H1 (cell line): ENCODE measurements at places on chromosomes 6 and 20.

DNA sequence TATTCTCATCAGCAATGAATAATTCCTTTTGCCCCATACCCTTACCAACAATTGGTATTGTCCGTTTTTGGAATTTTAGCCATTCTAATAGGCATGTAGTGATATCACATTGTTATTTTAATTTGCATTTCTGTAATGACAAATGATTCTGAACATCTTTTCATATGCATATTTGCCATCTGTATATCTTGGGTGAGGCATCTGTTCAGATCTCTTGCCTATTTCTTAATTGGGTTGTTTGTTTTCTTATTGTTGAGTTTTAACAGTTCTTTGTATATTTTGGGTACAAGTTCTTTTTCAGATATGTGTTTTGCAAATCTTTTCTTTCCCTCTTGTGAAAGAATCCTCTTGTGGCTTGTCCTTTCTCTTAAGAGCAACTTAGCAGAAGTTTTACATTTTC, 69.6 kb downstream of the ZNF292 start:
- no peak for DNase-seq

DNA sequence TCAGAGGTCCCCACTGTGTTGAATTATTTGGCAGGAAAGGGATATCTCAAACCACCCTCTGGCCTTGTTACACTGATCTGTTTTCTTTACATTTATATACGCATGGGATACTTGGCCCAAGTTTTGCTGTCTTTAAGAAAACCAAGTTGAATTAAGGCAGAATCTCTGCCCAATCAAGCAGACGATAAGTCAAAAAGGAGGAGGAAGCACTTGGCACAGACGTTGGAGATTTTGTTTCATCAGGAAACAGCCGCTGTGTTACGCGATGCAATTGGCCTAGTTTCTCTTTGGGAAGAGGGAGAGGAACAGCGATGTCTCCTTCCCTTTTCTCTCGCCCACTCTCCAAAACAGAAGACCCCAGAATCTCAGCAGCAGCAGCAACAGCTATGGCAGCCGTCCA, 20.2 kb upstream of the NAA20 start:
- DNase-seq, result no peak

DNA sequence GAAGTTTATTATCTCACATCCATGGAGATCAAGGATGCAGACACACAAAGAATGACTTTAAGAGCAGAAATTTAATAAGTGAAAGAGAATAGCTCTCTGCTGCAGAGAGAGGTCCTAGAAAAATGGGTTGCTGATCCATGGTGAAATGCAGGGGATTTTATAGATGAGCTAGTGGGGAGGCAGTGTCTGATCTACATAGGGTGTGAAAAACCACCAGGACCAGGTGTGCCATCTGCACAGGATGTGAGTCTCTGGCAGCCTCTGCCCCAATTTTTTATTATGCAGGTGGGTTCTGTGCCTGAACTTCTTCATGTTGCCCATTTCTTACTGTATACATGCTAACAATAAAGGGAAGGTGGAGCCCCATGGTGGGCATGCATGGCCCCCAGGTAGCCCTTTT, 19.9 kb upstream of the NANP start:
- no peak for DNase-seq

DNA sequence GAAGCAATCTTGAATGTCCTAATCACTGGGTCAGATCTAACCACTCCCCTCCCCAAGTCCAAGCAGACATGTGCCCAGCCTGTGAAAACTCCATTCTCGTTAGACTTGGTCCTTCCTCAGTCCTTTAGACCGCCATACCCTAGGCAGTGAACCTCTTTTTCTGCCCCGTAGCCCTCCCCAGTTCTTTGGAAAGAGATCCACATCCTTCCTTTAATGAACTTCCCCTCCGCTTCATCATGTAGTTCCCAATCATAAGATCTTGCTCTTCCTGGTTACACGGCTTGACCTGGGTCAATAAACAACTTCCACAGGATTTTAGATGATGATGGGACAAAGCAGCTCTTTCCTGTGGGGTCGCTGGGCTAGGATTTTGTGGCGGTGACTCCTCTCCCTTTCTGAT, 9.6 kb downstream of the AHCY start:
- no peak for DNase-seq

DNA sequence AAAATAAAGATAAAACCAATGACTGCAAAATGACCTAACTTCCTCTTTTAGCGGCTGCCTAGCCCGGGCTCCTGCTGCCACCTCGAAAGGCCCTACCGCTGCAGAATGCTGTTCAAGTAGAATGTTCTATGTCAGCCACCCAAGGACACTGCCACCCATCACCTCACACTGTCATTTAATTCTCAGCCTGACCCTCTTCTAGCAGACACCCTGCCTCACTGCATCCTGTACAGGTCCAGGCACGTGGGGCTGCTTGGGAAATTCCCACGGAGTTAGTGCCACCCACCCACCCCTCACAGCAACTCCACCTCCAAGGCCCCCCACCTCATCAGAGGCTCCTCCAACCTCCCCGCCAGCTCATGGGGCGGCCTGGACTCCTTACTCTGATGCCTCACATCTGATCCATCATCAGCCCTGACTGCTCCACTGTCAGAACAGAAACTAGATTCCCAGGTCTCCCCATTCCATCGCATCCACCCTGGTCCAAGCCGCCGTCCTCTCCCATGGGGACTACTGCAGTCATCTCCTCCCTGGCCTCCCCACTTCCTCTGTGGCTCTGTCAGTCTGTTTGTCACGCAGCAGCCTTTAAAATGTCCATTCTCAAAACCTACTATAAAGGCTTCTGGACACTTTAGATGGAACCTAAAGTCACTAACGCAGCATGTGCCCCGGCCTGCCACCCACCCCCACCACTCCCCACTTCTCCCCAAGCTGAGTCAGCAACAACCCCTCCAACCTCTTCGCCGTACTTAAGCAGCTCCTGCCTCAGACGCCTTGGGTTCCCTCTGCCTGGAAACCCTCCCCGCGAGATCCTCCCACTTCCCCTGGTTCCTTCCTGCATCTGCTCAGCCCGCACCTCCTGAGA, 17.0 kb downstream of the NFATC2 start:
- no peak for DNase-seq

DNA sequence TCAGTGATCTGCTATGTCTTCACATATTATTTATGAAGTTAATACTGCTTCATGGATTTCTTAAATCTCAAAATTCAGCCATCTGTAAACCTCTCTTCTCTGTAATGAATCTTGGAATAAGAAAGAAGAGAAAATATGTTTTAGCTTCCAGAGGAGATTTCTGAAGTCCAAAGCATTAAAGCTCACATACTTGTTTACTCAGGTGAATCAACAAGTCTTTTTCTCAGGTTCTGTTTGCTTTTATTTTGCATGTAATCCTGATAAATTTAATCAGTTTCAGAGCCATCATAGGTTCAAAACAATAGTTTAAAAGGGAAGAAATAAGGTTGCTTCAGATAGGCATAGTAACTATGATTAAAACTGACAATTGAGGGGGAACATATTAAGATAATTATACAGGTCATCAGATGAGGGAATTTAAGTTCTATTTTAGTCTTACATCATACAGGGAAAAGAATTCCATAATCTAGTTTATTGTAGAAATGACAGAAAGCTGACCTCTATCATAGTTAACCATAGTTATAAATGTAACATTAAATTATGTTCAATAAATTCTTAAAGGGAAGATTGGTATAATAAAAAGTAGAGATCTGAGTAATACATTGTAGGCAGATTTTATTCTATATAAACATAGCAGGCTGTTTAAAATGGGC, 716.2 kb downstream of the EYS start:
- no peak for DNase-seq

GRCh38 chr6:40398034-40398691, 189.0 kb downstream of the LRFN2 start:
- no peak for DNase-seq

DNA sequence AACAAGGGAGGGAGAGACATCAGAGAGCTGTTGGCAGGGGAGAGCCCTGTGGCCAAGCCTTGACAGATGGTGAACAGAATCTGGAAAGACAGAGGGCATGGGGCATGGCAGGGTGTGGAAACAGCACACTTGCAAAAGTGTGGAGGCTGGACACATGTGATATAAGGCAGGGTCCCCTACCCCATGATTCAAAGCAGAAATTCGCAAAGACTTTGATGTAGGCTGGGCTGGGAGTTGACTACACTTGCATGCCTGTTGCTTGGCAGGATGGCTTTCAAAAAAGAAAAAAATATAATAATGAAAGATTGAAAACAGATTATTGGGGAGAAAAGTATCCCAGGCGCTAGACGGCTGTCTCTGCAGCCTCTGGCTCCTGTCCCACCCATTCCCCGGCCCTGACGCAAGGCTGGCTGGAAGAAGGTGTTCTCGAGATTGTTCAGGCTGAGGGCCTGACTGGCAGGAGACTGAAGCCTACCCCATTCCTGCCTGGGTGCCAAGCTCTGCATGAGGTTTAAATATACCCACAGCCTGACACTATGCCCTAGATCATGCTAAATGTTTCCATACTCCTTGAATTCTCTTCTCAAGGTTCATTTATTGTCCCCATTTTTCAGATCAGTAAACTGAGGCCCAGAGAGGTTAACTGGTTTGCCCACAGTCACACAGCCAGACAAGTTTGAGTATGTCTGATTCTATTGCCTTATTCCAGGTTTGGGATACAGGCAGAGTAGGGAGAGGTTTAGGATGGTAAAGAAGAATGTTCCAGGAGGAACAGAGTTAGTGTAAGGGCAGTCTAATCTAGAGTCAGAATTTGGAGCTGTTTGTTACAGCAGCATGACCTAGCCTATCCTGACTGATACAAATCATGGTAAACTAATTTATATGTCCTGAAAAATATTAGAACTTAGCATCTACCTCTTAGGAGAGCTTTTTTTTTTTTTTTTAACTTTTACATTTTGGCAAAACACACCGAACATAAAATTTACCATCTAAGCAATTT, 23.4 kb upstream of the CCN5 start:
- DNase-seq, result no peak

DNA sequence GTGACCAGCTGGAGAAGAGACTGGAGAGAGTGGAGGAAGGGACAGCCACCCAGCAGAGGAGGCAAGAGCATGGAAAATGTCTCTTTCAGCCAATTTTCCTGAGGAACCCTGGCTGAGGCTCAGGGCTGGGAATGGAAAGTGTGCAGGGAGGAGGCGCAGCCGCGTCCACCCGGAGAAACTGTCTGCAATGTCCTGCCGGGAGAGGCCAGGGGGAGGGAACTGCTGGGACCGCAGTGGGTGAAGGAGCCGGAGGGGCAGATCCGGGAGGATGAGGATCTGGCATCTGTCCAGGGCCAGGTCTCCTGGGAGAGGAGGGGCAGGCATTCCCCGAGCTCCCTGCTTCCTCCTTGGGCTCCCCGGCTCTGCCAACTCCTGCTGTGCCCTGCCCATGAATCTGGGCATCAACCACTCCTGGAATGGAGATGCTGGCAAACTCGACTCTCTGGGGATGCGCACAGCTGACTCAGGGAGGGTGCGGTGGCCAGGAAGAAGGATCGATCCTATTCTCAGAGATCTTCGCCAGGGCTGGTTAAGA, 17.4 kb upstream of the HM13 start:
- DNase-seq, result no peak

DNA sequence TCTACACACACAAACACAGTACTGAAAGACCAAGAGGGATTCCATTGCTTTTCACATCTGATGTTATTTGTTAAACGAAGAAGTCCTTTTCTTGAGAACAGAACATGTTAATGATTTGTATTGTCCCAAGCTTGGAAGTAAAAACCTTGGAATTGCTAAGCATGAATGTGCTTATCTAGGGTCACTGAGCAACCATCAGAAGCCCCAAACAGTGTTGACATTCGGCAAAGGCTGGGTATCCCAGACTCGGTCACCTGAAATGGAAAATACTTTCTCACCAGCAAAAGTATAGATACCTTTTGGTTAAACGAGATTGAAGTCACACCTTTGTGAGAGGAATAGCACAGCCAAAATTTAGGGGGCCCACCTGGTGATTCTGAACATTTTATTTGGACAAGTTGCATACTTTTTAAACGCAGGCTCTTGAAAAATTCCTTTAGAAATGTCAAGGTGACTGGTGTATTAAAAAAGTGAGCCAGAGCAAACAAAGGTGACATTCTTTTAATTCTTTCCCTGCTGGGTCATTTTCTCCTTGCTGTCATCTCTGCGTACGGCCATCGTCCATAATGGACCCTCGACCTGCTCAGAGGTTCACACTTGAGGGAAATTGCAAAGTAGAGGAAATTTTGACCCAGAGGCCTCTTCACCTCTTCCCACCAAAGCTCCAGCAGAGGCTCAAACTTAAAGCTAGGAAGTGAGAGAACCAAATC, 95.8 kb upstream of the FOXA2 start:
- no peak for DNase-seq

DNA sequence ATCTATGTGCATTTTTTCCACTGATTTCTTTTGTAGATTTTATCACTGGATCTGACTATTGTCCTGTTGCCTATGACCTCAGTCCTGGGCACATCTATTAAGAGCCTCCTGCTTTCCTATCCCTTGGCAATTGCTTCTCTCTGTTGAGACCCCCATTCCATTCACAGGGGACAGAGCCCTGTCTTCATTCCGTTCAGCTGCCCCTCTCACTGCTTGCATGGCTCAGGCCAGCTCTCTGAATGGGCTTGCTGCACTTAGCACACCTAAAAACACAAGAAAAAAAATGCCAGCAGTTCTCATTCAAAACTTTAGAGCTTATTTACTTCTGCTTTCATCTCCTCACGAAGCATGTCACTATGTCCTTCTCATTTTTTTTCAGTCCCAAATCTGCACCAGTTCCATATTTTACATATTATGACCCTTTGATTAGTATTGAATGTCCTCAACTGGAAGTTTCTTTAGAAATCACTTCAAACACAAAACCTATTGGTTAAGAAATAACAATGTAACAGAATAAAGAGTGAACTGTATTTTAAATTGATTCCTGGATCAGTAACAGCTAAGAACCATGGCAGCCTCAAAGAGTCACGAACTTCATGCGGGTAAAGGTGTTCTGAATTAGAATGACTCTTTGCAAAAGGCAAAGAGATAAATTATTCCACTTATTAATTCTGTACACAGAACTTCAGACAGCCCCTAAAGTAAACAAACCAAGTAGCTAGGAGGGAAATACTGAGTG, 616.5 kb downstream of the C6orf118 start:
- DNase-seq, result no peak

GRCh38 chr6:147522597-147522996, 14.1 kb downstream of the SAMD5 start:
- no peak for DNase-seq

- no peak for DNase-seq
Measured at GRCh38 chr6:24574809-24575208, 71.2 kb downstream of the KIAA0319 start.
